ENCODE measurements at places on chromosomes 7 and 10. TPM values are rescaled to one million over a fixed set of nuclear protein-coding genes. Genes with fewer than 3 reads are reported as not detected.
A peak's percentile ranks its signal among the peaks of the same experiment; 100 is the strongest.

- no peaks in the 10 kb centered on the region for H3K27me3 ChIP-seq
- H3K4me3 ChIP-seq = no peak overlapping the region
- H3K4me1 ChIP-seq = no peaks in the 10 kb centered on the region
- DNase-seq = no peak
- no peaks in the 10 kb centered on the region for H3K36me3 ChIP-seq
Measured at GRCh38 chr7:94043299-94043698, 39.1 kb upstream of the BET1 start.

DNA sequence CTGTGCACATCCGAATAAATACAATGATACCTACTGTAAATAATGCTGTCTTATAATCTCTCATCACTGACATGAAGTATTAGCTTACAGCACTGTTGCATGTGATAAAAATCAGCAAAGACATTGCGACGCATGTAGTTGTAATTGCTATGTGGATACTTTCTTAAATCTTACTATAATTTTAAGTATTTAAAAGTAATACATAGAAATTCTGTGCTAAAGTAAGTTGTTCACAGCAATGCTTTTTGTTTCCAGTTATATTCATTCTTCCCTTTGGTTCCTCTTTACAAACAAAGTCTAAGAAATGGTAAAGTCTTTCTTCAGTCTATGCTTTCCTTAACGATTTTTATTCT lies 113.7 kb upstream of the DGKB start:
- no peaks in the 10 kb centered on the region for H3K27me3 ChIP-seq
- H3K27ac ChIP-seq = no peak overlapping the region
- no peaks in the 10 kb centered on the region for H3K36me3 ChIP-seq
- peaks cover 7% of the 10 kb centered on the region for H3K4me1 ChIP-seq
- H3K4me3 ChIP-seq = no peak overlapping the region

DNA sequence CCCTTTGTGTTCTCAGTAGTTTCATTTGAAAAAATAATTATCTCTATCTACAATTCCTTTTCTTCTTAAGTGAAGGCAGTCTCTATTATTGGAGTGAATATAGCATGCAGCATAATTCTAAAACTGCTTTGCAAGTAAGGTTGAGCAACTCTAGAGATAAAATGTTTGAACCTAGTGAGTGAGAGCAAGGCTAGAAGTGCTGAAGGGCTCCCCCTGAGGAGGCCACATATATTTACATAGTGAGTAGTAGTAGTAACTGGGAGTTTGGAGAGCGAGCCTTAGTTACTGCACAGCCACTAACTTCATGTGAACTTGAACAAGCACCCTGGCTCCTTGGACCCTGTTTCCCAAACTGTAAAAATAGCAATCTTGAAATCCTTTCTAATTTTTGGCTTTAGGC lies 141.5 kb upstream of the DKK1 start:
- H3K36me3 ChIP-seq = no peaks in the 10 kb centered on the region
- no peak overlapping the region for H3K4me3 ChIP-seq
- H3K27ac ChIP-seq = no peak overlapping the region
- DNase-seq = no peak

DNA sequence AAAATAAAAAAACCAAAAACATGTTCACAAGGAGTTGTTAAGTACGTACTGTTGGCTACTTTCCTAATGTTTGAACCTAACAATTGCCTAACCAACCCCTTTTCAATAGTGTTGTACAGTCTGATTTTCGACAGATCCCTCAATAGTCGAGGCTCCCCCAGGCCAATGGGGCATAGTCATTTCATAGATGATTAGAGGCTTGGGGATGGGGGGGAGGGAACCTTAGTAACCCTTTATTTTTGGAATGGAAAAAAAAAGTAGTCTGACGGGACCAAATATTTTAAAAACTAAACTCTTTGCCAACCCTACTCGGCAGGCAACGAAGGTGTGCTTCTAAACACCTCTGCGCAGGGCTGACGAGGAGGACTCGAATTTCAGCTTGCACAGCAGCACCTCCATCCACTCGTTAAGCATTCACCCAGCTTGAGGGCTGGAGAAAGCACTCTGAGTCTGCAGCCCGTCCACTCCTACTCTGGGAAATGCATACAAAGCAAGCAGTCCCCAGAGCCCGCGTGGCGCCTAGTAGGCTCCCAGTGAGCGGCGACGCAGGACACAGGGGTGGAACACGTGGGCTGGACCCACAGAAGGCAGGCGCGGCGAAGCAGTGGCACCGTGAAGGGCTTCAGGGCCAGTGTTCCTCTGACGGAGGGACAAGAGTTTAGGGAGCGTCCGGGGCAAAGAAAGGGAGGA lies 899 bp downstream of the PUS7 start:
- DNase-seq = peak; percentile 17
- peak overlapping the region; percentile 61 for H3K4me3 ChIP-seq
- H3K27ac ChIP-seq = peak overlapping the region; percentile 49
- no peaks in the 10 kb centered on the region for H3K27me3 ChIP-seq
- no peaks in the 10 kb centered on the region for H3K36me3 ChIP-seq

DNA sequence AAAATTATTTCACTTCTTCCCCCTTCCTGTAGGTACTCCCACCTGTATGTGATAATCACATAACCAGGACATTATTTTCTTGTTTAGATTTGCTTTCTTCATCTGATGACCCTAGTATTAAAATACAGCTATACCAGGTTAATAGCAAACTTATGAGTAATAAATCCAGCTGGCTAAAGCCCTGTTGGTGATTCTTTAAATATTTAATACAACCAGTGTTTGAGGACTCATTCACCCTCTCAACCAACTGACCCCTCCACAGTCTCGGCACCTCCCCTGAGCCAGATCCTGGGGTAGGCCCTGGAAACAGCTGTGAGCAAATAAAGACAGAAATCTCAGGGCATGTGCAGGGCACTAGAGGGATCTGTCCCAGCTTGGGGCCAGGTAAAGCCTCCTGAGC lies 58.5 kb downstream of the BLNK start:
- H3K27ac ChIP-seq = no peak overlapping the region
- no peaks in the 10 kb centered on the region for H3K4me1 ChIP-seq
- no peaks in the 10 kb centered on the region for H3K36me3 ChIP-seq
- H3K27me3 ChIP-seq = no peaks in the 10 kb centered on the region
- no peak for DNase-seq

NPC1L1 gene
- not detected for total RNA-seq

ECHDC3 gene
- total RNA-seq = 91.3 TPM

GRCh38 chr7:120877701-120878100 lies 19.8 kb upstream of the TSPAN12 start:
- H3K36me3 ChIP-seq = no peaks in the 10 kb centered on the region
- DNase-seq = no peak
- no peaks in the 10 kb centered on the region for H3K4me1 ChIP-seq
- H3K27ac ChIP-seq = no peak overlapping the region
- no peaks in the 10 kb centered on the region for H3K27me3 ChIP-seq
- H3K4me3 ChIP-seq = no peak overlapping the region

- peaks cover 16% of the 10 kb centered on the region for H3K4me1 ChIP-seq
- H3K4me3 ChIP-seq = peak overlapping the region; percentile 19
- no peaks in the 10 kb centered on the region for H3K27me3 ChIP-seq
- H3K36me3 ChIP-seq = no peaks in the 10 kb centered on the region
- no peak overlapping the region for H3K27ac ChIP-seq
Measured at GRCh38 chr10:48604039-48604990, 558 bp downstream of the ARHGAP22 start.

DNA sequence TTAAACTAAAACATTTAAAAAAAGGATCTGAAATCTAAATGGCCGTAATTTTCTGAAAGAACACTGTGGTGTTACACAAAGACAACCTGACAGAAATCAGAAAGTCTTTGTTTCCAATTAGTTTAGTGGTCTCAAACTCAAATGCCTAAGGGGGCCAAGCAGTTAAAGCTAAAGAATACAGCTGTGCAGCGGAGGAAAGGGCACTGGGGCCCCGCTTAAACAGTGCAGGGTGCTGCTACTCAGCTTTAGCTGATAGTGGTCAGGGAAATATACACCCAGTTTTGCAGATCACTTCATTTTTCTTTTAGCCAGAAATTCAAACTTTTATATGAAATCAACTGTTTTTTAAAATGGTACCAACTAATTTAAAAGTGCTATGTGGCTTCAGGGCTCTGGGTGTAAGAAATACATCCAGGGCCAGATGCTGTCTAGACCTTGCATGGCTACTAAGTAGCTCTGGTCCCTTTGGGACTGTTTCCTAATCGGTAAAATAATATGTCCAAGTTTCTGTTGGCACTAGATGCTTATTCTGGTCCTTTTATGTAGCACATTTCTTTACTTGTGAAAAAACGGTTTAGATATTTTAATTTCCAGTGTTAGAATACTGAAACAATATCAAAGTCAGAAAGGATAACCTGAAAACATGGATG lies 161.8 kb upstream of the LAMB4 start:
- no peaks in the 10 kb centered on the region for H3K27me3 ChIP-seq
- H3K27ac ChIP-seq = no peak overlapping the region
- no peak for DNase-seq
- H3K36me3 ChIP-seq = no peaks in the 10 kb centered on the region

DNA sequence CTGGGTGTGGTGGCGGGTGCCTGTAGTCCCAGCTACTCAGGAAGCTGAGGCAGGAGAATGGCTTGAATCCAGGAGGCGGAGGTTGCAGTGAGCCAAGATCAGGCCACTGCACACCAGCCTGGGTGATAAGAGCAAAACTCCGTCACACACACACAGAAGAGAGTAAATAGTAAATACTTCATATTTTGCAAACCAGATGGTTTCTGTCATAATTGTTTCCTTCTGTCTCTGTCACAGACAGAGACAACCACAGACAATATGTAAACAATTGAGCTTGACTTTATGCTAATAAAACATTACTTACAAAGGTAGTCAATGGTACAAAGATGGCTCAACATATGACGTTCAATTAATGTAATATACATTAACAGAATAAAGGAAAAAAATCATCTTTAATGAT lies 83.7 kb downstream of the JMJD1C start:
- H3K36me3 ChIP-seq = no peaks in the 10 kb centered on the region
- no peak overlapping the region for H3K27ac ChIP-seq
- no peaks in the 10 kb centered on the region for H3K27me3 ChIP-seq

DNA sequence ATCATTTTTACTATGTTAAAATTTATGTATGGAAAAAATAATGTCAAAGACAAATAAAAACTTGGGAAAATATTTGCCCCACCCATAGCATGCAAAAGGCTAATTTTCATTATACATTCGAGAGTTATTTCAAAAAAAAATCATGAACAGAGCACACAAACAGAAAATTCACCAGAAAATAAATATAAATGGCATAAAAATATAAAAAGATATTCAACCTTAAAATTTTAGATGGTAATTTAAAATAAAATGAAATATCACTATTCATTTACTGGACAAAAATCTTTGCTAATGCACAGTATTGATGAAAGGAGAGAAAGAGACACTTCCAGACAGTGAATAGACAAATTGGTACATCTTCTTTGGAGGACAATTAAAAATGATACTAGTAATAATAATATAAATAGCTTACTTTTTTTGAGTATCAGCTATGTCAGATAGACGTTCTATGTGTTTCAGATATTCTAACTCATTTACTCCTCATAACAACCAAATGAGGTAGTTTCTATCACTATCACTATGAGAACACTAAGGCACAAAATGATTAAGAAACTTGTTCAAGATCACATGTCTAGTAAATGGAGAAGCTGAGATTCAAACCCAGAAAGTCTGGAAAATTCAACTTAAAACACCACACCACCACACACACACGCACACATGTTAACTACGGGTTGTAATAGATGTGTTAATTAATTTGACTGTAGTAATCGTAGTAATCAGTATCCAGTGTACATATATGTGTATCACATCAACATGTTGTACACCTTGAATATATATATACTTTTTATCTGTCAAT lies 63.0 kb downstream of the CCDC71L start:
- no peak for DNase-seq
- H3K36me3 ChIP-seq = no peaks in the 10 kb centered on the region
- no peaks in the 10 kb centered on the region for H3K27me3 ChIP-seq
- H3K4me1 ChIP-seq = no peaks in the 10 kb centered on the region
- H3K4me3 ChIP-seq = no peak overlapping the region

- no peak overlapping the region for H3K27ac ChIP-seq
- H3K36me3 ChIP-seq = no peaks in the 10 kb centered on the region
- no peaks in the 10 kb centered on the region for H3K27me3 ChIP-seq
Measured at GRCh38 chr10:30701451-30702173, 72.1 kb upstream of the LYZL2 start.
